ENCODE measurements at places on chromosomes 5 and 9.
A peak's percentile ranks its signal among the peaks of the same experiment; 100 is the strongest.

- DNase-seq: peak; percentile 87
These were observed 125.2 kb downstream of the GPBP1 start for GRCh38 chr5:57298985-57299491.

DNA sequence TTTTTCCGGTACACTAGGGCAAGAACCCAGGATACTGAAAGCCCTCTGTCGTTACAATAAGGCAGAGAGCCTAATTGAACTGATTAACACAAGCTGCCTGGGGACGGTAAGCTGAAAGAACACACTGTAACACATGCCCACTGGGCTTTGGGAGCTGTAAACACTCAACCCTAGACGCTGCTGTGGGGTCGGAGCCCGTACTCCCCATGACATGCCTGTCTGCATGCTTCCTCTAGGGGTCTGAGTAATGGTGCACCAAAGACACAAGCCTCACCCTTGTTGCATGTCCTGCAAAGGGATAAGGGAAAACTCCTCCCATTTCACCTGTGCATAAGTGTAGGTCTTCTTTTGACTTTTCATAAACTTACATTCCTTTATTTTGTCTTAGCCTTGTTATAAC is 194.0 kb downstream of the FBXL7 start:
- DNase-seq: no peak

- no peak for DNase-seq
These were observed 234.5 kb downstream of the EFNA5 start for GRCh38 chr5:107436201-107436600.

GRCh38 chr5:135010502-135011354 is 23.3 kb downstream of the PITX1 start:
- DNase-seq: no peak

GRCh38 chr5:41815261-41815660 is 55.0 kb downstream of the OXCT1 start:
- no peak for DNase-seq

GRCh38 chr9:110015759-110016158 is 192.2 kb downstream of the C9orf152 start:
- DNase-seq: peak; percentile 68

Data from GM23248 (cell line).